SK-MEL-5 (cell line): ENCODE measurements at places on chromosomes 2 and 18. TPM values are rescaled to one million over a fixed set of nuclear protein-coding genes. Genes with fewer than 3 reads are reported as not detected.

- DNase-seq, result no peak
Measured at GRCh38 chr2:79713131-79713785, 200.4 kb downstream of the CTNNA2 start.

DNA sequence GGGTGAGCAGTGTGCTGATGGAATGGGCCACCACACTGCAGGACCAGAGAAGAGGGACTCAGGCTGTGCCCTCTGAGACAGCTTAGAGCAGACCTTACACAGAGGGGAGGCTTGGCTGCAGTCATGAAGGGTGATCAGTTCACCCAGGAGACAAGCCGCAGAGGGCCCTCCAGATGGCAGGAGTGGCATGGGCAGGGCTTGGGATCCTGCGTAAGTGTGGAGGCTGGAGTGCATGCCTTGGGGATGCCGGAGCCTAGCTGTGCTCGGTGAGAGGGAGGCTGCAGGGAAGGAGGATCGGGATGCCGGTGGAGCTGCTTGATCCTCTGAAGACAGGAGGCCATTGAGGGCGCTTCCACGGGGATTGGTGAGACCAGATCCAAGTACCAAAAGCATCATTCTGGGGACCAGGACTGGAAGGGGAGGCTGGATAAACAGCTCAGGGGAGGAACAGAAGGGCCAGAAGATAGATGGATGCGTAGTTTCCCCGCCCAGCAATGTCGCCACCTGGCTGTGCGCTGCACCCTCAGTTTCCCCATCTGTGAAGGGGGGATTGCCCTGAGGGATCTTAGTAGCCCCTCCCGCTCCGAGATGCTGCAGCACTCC, 163.4 kb downstream of the INHBB start:
- DNase-seq, result no peak

GRCh38 chr2:37630301-37630700, 41.1 kb downstream of the CDC42EP3 start:
- no peak for DNase-seq

DNA sequence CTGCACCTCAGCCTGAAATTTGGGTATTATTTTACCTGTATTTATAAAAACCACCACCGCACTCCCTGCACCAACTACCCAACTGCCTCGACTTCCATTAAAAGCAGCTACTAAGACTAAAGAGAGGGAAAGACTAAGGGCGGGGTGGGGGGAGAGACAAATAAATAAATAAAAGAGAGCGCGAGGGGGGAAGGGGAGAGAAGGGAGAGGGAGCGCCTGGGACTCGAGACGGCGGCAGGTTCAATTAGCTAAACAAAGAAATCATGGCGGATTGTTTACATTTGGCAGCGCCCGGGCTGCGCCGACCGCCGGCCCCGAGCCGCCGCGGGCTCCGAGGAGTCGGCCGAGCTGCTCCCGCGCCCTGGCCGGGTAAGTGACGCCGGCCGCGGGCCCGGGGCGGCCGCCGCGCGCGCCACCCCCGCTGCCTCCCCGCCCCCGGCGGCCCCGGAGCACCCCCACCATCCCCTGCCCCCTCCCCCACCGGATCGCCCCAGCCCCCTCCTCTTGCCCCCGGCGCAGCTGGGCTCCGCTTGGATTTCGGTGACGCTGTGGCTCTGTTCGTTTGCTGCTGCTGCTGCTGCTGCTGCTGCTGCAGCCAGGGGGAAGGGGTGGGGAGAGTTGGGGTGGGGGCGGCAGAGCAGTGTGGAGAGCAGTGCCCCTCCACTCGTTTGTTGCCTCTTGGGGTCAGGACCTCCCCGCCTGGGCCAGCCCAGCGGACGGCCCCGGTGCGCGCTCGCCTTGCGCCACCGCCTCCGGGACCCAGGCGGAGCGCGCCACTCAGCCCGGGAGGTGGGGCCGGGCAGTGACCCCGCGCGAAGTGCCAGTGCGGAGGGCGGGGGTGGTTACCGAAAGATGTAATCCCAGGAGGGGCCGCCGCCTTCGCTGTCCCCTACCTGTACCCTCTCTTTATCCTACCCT, 187.2 kb upstream of the FANCL start:
- no peak for DNase-seq

GRCh38 chr2:30732876-30733275, 74.4 kb downstream of the CAPN13 start:
- no peak for DNase-seq

GRCh38 chr2:240796543-240797499, 23.2 kb downstream of the KIF1A start:
- no peak for DNase-seq

DNA sequence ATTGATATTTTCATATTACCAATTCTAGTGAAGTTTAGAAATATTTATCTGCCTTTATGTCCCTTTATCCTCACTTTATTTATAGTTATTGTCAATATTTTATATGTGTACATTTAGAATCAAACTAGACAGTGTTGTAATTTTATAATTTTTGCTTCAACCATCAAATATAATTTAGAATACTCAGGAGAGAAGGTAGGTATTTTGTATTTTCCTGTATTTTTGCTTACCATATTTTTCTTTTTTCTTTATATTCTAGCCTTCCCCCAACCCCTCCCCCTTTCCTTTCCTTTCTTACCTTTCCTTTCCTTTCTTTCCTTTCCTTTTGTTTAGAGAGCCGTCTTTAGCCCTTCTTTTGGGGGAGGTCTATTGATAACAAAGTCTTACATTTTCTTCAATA, 140.2 kb downstream of the LRRTM1 start:
- DNase-seq, result no peak

DNA sequence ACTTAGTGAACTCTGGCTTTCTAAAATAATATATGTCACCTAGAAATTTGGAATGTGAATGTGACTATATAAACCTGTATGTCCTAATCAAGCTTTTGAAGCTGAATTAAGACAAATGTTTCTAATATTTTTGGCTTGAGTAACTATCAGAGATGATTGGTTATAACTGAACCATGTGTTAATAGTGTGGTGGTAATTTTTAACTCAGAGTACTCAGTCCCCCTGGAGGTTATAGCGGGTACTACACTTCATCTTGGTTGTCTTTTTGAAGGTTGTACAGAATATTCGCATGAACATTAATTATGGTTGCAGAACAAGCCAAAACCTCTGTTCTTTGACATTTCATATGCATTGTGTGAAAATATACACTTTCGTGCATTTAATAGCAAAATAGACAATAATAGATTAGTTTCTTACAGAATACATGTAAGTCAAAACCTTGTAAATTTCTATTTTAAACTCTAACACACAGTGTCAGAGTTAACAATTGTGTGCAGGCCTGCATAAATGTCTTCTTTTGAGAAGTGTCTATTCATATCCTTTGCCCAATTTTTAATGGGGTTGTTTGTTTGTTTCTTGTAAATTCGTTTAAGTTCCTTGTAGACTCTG, 86.0 kb downstream of the OSBPL6 start:
- peak; percentile 69 for DNase-seq

DNA sequence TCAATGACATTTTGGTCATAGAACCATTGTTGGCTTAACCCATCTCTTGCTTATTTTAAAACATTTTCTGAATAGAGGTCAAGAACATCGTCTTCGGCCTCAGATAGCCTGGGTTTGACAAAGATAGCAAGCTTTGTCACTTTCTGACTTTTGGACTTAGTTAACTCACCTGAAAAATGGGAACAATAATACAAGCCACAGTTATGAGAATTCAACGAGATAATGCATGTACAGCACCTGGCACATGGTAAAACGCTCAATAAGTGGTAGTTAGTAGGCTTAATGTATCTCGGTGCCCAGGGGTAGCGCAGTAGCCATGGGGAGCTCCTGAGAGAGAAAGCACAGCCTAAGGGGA, 446 bp upstream of the COPS7B start:
- no peak for DNase-seq

LCLAT1 gene
- 23.9 TPM in 2 replicates for total RNA-seq
